NCI-H774 (cell line): ENCODE measurements at places on chromosomes 7 and 10.

GRCh38 chr7:32043688-32044087 lies 26.5 kb downstream of the PDE1C start:
- DNase-seq: no peak

GRCh38 chr7:158356454-158356853 lies 231.2 kb downstream of the PTPRN2 start:
- DNase-seq: no peak

DNA sequence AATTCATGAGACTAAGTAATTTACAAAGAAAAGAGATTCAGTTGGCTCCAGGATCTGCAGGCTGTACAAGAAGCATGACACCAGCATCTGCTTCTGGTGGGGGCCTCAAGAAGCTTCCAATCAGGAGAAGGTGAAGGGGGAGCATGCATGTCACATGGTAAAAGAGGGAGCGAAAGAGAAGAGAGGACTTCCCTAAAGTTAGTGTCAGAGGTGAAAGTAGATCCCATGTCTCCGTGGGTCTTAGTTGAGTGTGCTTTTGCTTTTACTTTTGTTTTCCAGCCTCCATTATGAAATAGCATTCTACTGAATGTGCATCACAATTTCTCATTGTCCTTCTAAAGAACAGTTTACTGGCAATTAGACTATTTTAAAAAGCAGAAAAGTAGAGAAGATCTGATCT lies 213.6 kb upstream of the FZD1 start:
- DNase-seq: no peak

DNA sequence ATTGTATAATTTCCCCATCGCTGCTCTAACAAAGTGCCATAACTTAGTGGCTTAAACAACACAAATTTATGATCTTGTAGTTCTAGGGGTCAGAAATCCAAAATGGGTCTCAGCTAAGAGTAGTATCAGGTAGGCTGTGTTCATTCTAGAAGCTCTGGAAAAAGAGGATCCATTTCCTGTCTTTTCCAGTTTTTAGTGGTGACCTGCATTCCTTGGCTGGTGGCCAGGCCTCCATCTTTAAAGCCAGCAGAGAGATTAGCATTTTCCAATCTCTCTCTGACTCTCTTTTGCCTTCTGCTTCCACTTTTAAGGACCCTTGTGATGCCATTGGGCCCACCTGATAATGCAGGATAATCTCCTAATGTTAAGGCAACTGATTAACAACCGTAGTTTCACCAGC lies 41.0 kb upstream of the C10orf120 start:
- no peak for DNase-seq

DNA sequence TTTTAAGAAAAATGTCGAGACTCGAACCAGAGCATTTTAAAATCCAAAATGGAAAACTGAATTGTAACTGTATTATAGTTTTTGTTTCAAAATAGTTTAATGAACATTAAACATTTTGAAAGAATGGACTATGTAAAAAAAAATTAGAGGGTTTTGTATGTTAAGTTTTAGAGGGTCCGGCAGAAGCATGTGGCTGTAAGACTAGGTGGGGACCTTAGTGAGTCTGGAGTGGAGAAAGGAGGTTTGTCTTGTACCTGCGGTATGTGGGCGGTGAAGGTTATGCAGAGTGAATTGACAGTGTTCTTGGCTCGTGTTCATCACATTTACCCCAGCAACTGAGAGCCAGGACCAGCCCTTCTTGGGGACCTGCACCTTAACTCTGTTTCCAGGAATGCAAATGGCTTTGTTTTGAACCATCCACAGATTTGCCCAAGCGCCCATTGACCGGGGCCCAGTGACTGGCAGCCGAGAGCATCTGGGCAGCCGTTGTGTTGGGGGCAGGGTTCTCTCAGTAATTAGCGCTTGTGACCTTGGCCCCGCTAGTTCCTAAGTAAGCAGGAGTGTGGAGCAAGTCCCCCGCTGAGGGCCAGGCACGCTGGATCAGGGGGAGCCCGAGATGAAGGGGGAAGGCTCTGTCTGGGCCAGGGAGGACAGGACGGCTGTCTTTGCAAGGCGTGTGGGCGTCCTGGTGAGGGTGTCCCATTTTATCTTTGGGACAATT lies 1.4 kb upstream of the KLF6 start:
- DNase-seq: no peak

- no peak for DNase-seq
Observed at GRCh38 chr10:127522298-127522697, 26.8 kb upstream of the NPS start.

DNA sequence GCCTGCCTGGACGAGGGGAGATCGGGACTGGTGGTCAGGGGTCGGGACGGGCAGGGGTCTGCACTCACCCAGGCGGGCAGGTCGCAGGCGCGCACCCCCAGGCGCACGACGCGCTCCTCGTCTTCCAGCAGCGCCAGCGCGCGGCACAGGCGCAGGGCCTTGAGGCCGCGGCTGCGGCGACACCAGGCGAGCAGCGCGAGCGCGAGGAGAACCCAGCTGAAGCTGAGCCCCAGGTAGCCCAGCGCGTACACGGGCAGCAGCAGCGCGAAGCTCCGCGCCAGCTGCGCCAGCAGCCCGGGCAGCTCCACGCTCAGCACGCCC lies 328 bp downstream of the ESYT2 start:
- peak; percentile 62 for DNase-seq

DNA sequence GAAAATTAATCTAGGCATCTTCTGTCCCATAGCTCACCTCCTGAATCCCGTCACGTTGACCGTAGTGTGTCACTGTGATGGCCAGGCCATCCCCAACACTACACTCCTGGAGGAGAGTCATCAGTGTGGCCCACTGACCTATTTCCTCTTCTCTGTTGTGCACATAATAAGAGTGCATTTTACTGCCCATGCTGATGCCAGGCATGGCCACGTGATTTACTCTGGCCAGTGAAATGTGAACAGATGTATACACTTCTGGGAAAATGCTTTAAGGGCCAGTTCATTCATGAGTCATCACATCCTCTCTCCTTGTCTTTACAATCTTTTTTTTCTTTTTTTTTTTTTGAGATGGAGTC lies 101.9 kb upstream of the PIP4K2A start:
- no peak for DNase-seq

DNA sequence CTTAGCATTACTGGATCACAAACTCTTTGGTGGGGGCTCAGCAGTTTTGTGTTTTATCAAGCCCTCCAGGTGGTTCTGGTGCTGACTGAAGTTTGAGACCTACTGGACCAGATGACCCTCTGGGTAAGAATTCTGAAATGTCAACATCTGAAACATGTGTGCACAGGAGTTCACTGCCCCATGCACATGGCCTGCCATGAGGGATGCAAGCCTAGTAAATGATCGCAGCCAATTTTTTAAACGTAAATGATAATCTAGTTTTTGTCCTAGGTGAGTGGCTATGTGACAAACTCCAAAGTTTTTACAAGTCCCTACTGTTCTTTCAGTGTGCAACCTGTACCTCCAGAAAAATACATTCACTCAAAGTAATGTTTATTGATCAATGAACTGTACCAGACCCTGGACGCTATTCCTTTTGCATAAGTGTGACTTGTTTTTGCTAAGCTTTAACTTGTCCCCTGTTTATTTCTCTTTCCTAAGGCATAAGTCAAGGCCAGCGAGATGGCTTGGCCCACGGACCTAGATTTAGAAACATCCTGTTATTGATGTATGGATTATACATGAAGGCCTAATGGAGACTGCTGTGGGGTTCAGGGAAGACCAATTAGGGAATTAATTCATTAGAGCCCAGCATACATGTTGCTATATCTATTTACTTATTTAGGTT lies 531.1 kb downstream of the LRMDA start:
- no peak for DNase-seq

DNA sequence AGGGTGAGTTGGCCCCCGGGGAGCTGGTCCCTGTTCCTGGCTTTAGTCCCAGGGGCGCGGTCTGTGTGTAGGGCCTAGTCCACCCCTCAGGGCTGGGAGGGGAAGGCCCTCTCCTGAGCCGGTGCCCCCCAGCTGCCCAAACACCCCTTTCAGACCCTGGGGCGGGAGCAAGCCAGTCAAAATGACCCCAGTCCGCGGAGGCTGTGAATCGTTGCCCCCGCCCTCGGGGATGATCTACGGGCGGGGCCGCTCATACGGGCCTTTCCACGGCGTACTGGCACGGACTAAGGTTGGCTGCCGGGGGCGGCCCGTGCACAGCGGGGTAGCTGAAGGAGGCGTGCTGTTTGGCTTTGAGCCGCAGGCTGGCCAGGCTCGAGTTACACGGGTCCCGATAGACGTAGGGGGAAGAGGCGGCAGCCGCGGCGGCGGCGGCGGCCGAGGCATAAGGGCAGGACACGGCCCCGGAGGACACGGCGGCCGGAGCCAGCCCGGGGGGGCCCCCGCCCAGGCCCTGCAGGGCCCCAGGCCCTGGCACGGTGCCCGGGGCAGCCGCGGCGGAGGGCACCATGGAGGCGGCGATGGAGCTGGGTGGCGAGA lies 4.3 kb downstream of the ELOVL3 start:
- DNase-seq: peak; percentile 46

GRCh38 chr10:111039522-111039921 lies 37.3 kb upstream of the ADRA2A start:
- DNase-seq: no peak

DNA sequence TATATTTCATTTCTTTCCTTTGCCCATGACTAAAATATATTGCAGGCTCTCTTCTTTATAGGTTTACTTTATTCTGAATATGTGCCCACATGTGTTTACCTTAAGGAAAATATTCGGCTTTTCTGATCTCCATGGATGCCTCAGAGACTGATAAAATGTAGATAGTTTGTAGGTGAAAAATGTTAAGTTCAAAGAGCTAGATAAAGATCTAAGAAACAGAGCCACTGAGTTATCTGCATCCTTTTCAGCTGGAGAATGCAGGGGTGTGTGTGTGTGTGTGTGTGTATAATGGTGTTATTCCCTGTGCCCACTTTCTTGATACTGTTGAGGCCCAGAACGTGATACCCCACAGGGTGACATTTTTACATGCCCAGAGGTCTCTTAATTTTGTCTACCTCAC lies 150.8 kb downstream of the LRRC4 start:
- DNase-seq: no peak

- no peak for DNase-seq
Observed at GRCh38 chr7:93040355-93040754, 77.4 kb downstream of the SAMD9 start.

- DNase-seq: no peak
Observed at GRCh38 chr7:4823441-4824119, 38.2 kb downstream of the PAPOLB start.

DNA sequence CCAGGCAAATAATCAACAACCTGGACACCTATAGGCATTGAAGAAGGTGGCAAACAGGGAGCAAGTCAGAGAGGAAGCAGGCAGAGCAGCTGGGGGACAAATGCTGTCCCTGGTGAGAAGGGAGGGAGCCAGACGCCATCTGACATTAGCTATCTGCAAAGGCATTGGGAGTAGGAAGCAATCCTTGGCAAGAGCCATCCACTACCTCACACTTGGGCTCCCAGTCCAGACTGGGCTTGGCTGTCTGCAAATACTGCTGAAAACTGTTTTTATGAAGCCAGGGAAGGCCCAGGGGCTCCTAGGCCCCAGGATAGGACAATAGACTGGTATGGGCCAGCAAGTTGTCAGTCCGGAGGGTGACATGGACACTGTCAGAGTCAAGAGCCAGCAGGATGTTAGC lies 132.5 kb downstream of the SORBS1 start:
- no peak for DNase-seq

DNA sequence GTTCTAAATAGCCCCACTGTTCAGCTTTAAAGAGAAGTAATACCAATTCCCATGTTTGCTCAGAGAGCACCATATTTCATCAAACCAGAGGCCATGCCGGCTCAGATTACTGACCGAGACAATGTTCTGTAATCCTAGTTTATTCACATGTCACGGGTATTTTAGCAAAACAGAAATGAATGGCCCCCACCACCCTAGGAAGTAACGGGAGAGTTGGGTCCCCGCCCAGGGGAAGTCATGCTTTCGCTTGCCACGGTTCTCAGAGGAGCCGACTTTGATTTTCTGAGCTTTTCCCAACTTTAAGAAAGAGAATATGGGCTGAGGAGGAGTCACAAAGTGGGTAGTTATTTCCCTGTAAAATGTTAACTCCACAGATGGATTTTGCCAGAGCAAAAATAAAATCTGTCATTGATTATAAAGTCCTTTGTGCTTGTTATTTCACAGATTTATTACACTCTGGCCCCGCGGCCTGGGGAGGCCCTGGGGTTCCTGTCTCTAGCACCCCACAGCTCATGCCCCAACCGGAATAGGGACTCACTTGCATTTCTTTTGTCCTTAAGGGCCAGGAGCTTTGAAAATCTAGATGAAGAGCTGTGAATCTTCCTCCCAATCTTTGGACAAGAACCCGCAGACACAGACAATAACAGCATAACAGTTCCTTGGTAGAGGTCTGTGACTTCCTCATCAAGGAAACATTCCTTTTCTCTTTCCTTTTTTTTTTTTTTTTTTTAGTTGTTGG lies 3.7 kb upstream of the GDF10 start:
- DNase-seq: no peak

GRCh38 chr10:124211921-124212320 lies 118.5 kb upstream of the CHST15 start:
- no peak for DNase-seq

DNA sequence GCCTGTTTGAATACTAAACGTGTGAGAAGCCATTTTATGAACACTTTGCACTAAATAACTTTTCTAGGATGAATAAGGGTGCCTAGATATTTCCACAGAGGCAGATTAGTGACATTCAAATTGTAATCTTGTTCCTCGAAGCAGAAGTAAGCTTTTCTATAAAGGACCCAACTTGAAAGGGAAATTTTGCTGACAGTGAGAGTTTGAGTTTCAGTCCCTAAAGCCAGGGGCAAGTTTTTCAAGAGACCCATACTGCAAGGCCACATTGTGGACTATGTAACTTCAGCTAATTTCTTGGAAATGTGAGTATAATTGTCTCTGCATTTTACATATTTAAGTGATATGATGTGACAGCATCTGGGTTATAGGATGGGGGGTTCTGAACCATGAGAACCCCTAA lies 387.2 kb upstream of the ETV1 start:
- no peak for DNase-seq

DNA sequence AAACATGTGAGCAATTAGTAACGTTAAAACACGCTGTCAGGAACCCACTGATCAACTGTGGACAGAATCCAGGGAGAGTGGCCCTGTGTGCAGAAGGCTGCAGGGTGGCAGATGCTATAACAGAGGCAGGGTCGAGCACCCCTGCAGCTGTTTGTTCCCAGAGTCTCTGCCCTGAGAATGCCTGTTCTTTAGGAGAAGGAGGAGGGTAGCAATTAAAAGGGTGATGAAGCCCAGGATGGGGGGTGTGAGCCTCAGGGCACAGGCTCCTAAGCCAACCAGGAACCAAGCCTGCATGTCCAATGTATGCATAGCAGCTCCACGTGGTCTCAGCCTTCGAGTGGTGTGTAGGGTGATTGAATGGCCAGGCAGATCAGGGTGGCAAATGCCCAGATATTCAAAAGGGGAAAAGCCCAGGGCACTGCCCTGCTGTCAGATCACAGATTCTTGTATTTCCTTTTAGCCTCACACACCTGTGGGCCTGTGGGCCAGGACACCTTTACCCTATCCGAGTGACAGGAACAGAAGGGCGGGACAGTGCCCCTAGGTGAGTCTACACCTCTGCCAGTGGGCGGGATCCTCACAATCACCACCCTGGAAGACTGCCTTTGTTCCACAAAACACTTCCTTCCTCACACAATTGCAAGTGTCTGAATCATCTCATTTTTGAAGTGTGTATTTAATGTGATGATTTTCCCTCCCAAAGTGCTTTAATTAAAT lies 7.3 kb downstream of the WDFY4 start:
- no peak for DNase-seq
